GM04504 (cell line): ENCODE measurements at places on chromosomes 7 and 10.

DNA sequence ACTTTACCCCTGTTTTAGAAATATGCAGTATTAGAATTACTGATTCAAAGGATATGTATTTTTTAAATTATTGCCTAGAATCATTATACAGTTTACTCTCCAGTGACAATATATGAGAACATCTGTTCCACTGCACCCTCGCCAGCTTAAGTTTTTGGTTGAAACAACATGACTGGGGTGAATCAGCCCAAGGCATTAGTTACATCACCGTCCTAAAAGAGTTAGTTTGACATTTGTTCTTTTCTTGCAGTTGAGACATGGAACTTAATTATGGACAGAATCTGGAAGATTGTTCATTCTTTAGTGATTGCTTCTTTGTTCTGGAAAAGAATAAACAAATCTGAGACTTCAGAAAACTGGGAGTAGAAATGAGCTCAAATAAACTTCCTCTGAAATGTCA is 167.3 kb upstream of the DKK1 start:
- DNase-seq = peak; percentile 12

GRCh38 chr7:38660427-38661099 is 29.4 kb upstream of the AMPH start:
- DNase-seq = peak; percentile 19

DNA sequence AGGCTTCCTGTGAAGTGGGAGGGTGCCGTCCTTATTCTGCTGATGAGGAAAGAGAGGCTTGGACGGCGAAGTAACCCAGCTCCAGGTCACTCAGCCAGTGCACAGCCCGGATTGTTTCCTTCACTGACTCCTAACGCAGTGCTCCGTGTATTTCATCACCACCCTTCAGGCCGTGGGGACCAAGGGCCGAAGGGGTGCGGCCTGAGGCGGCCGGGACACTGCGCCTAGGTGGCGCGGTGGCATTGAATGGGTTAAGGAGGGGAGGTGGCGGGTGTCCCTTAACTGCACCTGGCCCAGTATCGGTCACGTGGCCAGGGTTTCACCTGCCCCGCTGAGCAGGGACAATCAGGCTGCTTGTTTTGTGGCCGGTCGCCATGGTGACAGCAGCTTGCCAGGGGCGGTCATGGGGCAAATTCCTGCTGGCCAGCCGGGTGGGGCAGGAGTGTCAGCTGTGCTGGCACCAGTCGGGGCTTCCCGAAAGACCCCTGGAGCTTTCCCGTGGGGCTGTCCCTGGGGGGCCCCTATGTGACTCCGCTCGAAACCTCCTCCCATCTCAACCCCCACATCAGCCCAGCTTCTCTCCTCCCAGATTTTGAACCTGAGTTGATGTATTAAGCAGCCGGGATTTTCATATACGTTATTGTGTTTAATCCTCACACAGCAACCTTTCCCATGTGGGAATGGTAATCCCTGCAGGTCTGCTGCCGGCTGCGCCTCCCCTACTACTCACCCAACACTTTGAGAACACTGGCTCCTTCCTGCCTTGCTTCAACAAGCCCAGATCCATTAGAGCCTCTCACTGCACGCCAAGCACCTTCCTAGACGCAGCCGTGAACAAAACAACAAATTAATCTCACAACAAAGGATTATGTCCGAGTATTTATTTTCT is 4.4 kb upstream of the ABHD11 start:
- no peak for DNase-seq

GRCh38 chr10:84416245-84416555 is 87.8 kb downstream of the CCSER2 start:
- DNase-seq = no peak

DNA sequence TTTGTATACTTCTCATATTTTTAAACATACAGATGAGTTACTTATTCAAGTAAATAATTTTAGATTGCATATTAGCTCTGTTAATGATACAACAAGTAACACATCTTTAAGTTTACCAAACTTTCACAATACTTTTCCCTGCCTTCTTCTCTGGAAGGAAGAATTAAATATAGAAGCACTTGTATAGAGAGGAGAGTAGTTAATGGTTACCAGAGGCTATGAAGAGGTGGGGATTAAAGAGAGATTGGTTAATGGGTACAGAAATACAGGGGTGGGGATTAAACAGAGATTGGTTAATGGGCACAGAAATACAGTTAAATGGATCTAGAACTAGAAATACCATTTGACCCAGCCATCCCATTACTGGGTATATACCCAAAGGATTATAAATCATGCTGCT is 20.0 kb upstream of the UCN3 start:
- DNase-seq = no peak

DNA sequence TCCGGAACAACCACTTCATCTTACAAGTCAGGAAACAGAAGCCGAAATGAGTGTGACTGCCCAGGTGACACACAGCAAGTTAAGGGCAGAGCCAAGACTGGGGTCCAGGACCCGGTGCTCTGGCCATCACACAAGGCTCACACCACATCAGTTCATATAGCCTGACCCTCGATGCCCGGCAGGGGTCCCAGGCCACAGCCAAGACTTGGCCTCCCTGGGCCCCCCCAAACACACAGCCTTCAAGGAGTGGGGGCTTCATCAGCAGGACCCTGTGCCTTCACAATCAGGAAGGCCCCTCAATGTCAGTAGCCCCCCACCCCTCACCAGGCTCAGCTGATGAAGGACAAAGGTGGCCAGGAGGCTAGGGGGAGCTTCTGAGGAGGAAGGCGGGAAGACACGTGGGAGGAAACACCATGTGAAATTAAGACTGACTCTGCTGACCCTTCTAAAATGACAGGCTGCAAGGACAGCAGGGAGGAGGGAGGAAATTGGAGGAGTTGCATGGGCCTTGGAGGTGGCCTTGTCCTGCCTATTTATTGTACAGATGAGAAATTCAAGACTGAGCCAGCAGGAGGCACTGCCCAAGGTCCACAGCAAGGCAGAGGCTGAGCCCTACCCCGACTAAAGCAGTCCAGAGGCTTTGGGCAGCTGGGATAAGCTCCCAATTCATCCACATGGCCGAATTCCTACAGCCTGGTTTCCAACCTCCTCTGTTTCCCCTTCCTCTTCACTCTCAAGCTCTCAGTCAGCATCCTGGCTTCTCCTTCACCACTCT is 216.1 kb upstream of the ZMIZ1 start:
- DNase-seq = no peak

DNA sequence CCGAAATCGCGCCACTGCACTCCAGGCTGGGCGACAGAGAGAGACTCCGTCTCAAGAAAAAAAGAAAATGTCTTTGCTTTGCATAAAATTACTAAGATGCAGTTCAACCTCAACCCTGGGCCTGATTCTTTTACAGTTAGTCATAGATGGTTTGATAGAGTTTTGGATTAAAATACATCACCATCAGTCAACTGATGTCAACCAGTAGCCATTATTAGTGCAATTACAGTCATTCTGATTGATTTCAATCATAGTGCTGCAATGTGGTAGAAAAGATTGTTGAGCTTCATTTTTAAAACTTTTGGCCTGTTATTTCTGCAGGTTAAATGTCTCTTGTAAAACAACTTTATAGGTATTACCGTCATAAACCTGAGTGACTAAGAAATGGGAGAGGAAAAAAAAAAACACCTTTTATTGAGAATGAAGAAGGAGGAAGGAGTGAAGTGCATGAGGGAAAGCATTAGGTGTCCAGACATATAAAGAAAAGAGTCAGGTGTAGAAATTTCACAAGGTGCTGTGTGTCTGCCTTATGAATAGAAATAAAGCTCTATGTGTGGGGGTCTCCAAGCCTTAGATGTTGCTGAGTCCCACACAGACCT is 150.6 kb downstream of the TRIL start:
- no peak for DNase-seq

GRCh38 chr10:132984801-132985545 is 42.6 kb upstream of the CFAP46 start:
- peak; percentile 39 for DNase-seq

GRCh38 chr7:128110641-128111364 is 79.6 kb upstream of the LRRC4 start:
- DNase-seq = no peak

- no peak for DNase-seq
These were observed 41.1 kb upstream of the IL15RA start for GRCh38 chr10:6018422-6018821.

GRCh38 chr7:85262891-85263290 is 76.0 kb upstream of the SEMA3D start:
- DNase-seq = no peak

- DNase-seq = no peak
These were observed 50.0 kb downstream of the CALD1 start for GRCh38 chr7:134829380-134829986.

GRCh38 chr7:1713502-1714484 is 43.7 kb downstream of the ELFN1 start:
- DNase-seq = no peak

GRCh38 chr10:78326372-78326771 is 292.7 kb downstream of the RPS24 start:
- no peak for DNase-seq

- DNase-seq = peak; percentile 44
These were observed 110.6 kb upstream of the EFCAB10 start for GRCh38 chr7:105691680-105692564.

DNA sequence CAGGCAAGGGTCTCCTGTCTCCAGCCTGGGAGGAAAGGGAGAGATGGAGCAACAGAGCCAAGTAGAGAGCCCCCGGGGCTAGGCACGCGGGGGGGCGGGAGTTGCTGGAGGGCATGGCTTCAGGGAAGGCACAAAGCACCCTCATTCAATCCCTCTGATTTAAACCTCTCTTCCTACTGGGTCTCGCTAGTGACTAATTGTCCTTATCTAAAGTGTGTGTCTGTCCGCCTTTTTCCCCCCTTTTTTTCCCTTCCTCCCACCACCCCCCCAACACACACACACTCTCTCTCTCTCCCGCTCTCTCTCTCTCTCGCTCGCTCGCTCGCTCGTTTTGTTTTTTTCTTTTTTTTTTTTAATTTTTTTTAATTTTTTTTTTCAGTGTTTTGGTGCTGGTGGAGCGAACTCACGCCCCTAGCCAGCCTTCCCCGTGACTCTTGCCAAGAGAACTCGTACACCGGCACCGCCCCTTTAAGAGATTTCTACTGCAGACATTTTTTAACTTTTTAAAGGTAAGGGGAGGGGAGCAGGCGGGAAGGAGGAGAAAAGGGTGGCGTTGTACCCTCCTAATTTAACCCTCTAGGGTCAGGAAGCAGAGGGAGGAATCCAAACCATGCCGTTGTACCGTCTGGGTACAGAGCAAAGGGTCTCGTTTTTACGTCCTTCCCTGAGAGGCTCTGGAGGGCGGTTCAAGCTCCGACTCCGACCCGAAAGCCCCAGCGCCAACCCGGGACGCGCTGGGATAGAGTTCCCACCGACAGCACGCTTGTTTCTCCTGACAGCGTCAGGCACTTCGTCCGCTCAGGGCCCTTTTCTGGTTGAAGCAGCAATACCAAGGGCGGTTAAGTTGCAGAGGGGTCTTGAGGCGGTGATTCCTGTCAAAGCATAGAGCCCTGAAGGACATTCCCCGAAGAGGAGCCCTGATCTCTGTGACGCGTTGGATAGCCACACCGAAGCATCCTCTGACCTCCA is at the start of gene HPSE2:
Gene HPSE2 (minus strand): TSS at position 195 of the 969 bp plus-strand sequence.
- DNase-seq = no peak

- DNase-seq = no peak
These were observed 973 bp downstream of the SDK1 start for GRCh38 chr7:3301831-3302618.

DNA sequence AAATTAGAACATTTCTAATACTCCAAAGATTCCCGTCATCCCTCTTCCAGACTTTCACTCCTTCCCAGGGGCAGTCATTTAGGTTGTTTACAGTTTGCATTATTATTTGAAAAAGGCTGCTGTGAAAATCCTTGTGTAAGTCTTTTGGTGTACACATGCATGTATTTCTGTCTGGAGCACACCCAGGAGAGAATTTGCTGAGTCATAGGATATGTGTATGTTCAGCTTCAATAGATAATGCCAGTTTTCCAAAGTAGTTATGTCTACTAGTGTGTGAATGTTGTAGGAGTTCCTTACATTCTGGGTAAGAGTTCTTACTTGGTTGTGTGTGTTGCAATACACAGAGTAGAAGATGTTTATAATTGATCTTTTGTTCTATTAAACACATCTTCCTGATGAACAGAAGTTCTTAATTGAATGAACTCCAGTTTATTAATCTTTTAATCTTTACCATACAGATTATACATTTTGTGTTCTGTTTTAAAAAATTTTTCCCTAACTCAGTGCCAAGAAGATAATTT is 25.3 kb downstream of the CROT start:
- no peak for DNase-seq
